ENCODE measurements at places on chromosomes 2 and 18.

GRCh38 chr18:34223893-34224422 lies 755 bp downstream of the NOL4 start:
- no peak for DNase-seq

- DNase-seq: no peak
Observed at GRCh38 chr2:205731583-205731981, 49.3 kb downstream of the NRP2 start.

GRCh38 chr18:68256418-68257067 lies 458.4 kb downstream of the TMX3 start:
- DNase-seq: no peak

DNA sequence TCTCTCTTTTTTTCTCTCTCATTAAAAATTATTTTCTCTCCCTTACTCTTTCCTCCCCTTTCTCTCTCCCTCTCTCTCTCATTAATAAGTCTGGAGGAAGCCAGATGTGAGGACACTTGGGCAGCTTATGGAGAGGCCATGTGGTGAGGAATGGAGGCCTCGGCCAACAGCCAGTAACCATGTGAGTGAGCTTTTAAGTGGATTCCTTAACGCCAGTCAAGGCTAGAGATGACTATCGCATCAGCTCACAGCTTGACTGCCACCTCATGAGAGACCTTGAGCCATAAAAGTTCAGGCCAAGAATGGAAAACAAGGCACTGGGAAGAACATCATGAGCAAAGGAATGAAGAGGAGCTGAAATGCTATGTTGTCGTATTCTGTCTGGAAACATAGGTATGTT lies 39.1 kb downstream of the ETAA1 start:
- no peak for DNase-seq

- DNase-seq: no peak
Observed at GRCh38 chr2:160646684-160647444, 153.3 kb upstream of the RBMS1 start.

DNA sequence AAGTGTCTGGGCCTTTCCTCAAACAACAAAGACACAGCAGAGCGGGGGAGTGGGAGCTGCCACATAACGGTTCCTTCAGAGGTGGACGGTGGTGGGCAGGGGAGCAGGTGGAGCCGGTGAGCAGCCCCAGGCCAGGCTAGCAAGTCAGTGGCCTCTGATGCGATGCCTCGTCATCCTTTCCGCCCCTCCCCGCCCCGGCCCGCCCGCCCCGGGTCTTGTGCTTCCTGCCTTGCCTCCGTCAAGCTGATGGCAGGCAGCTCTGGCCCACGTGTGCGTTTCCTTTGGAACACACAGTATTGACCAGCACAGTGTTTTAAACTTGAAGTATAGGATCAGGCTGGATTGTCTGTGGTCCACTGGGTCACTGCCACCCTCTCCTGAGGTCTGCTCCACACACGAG lies 38.9 kb downstream of the PIEZO2 start:
- no peak for DNase-seq

GRCh38 chr2:20509770-20510490 lies 63.1 kb downstream of the RHOB start:
- DNase-seq: no peak

GRCh38 chr2:46950314-46950713 lies 34.7 kb upstream of the MCFD2 start:
- no peak for DNase-seq

- DNase-seq: no peak
Observed at GRCh38 chr2:216350214-216350791, 22.0 kb downstream of the MARCHF4 start.

GRCh38 chr2:128601298-128602037 lies 282.8 kb upstream of the HS6ST1 start:
- no peak for DNase-seq

- no peak for DNase-seq
Observed at GRCh38 chr2:84830095-84830494, 50.8 kb downstream of the TRABD2A start.

GRCh38 chr2:219384859-219385258 lies 2.9 kb downstream of the DNPEP start:
- DNase-seq: no peak

DNA sequence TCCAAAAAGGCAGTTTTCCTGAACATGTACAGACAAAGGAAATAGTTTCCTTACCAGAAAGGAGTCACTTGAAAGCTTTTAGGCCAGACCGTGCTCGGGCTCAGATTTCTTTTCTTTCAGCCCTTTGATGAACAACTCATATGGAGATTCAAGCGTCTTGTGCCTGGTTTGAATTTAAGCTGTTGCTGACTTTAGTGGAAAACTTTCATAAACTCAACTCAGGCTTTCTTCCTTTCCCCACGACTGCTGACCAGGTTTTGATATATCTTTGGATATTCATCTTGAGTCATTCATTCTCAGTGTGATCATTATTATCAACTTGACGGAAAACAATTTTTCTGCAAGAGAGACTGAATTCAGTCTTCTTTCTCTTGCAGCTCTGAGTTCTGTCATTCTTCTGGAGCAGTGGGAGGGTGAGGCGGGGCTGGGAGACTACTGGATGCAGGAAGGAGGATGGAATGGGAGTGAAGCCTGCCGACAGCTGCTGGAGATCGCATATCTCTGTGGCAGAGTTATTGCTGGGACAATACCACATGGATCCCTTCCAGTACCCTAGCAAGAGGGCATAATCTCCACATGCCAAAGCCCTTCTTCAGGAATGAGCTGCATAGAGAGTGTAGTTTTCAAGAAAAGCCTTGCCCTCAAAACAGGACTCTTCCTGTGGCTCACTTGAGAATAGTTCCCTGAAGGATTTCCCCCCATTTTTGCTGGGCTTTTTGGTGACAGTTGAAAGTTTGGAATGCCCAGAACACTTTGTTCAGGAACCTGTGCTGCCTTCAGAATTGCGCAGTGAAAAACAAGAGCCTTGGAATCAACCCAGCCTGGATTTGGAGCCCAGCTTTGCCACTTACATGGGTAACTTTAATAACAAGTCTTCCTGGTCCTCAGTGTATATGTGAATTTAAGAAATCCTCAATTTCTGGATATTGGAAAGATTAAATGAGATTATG lies 364.4 kb downstream of the ZNF521 start:
- no peak for DNase-seq

DNA sequence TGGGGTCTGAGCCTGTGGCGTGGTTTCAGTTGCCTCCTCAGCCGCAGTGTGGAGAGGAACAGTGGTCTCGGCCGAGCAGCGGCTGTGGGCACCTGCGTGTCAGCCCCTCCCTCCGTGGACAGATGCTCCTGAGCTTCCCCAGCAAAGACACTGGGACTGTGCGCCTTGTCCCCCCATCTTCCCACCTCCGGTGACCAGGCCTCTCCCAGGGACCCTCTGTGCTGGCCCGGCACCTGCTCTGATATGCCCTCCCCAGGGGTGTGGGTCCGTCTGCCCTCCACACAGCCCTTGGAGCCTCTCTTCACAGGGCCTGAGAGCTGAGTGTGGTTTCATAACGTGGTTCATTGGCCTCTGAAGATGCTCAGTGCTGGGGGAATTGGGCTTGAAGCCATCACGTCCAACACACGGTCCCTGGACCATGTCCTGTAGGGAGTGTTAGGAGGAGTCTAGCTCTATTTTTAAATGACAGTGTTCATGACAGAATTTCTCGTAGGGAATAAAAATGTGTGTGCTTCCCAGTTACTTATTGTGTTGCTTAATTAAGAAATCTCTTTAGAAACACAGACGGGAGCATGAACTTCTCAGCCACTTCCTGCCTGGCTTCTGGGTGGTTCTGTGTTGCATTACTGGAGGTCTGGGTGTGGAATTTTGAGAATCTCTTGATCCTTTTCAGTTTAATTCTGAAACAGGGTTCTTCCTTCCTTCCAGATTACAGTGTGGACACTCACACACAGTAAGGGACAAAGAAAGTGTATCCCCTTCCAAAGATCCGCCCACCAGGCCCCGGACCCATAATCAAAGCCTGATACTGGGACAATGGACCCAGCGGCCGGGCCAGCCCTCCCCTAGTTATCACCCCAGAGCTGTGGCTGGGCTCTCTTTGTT lies 110.7 kb downstream of the NFATC1 start:
- DNase-seq: no peak

GRCh38 chr2:10221976-10222870 lies 80.5 kb upstream of the HPCAL1 start:
- DNase-seq: no peak

DNA sequence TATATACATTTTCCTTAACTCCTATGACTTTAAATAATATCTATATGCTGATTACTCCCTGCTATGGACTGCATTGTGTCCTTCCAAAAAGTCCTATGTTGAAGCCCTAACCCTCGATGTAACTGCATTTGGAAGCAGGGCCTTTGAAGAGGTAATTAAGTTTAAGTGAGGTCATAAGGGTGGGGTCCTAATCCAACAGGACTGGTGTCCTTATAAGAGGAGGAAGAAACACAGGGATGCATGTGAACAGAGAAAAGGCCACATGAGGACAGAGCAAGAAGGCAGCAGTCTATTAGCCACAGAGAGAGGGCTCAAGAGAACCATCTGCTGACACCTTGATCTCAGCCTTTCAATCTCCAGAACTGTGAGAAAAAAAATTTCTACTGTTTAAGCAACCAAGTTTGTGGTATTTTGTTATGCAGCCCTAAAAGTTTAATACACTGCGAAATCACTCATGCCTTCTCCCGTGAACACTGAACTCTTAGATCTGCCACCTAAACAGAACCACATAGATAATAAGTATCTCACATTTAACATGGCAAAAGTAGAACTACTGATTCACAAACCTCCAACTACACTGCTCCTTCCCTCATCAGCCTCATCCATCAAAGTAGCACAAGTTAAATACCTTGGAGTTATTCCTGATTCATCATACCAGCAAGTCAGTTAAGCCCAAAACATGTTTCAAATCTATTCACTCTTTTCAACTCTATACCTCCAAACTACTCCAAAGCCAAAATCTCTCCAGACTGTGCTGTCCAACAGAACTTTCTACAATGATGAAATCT lies 65.4 kb downstream of the HIBCH start:
- no peak for DNase-seq

- no peak for DNase-seq
Observed at GRCh38 chr18:65938592-65939372, 188.0 kb downstream of the CDH7 start.

- DNase-seq: no peak
Observed at GRCh38 chr2:1745171-1746023, 1.1 kb upstream of the PXDN start.

- DNase-seq: no peak
Observed at GRCh38 chr2:54047091-54047490, 68.3 kb upstream of the ACYP2 start.

DNA sequence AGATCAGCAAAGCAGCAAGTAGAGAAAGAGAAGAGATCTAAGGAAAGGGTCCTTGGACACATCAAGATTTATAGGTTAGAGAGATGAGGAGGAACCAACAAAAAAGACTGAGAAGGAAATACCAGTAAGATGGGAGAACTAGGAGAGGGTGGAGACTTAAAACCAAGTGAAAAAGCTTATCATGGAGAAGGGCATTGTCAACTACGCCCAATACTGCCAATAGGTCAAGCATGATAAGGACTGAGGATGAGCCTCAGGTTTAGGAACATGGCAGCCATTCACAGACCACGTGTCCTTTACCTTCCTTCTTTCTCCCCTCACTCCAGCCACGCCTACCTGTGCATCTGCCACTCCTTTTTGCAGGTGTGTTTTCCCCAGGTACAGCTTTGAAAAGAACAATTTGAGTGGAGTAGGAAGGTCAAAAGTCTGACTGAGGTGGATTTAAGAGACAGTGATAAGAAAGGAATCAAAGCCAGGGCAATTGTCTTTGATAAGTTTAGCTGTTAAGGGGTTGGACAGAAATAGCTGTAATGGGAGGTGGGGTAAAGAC lies 238.7 kb downstream of the STK39 start:
- no peak for DNase-seq

- DNase-seq: no peak
Observed at GRCh38 chr18:28359176-28359575, 182.2 kb upstream of the CDH2 start.

- no peak for DNase-seq
Observed at GRCh38 chr2:16948053-16948452, 282.4 kb upstream of the CYRIA start.

DNA sequence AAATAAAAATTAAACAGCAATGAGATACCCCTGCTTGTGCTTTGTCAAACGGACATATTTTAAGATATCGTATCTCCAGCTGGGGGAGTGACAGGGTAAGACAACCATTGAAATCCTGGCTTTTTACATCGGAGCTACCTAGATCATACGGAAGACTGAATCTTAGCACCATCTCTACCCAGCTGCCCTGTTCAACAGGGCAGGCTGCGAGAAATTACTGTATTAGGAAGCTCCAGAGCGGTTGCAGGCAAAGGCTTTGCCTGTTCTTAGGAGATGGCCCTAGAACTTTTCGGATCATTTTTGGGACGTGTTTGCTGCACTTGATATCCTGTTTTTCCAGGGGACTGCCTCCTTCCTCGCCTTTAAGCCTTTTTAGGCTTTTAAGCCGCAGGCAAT lies 2.0 kb upstream of the PRKCE start:
- DNase-seq: no peak

DNA sequence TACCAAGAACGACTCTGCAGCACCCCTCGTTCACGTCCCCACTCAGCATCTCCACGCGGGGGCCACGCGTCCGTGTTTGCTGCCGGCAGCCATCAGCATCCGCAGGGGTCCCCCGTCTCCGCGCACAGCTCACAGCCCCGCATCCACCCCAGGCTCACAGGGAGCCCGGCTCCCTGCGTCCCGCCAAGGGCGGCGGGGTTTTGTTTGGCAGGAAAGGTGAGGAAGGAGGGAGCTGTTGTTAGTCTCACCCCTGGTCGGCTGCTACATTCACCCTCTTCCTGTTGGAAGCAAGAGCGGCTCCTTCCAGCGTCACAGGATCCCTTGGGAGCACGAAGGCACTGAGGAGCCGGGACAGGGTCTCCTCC lies 131.0 kb upstream of the CTDP1 start:
- DNase-seq: no peak

DNA sequence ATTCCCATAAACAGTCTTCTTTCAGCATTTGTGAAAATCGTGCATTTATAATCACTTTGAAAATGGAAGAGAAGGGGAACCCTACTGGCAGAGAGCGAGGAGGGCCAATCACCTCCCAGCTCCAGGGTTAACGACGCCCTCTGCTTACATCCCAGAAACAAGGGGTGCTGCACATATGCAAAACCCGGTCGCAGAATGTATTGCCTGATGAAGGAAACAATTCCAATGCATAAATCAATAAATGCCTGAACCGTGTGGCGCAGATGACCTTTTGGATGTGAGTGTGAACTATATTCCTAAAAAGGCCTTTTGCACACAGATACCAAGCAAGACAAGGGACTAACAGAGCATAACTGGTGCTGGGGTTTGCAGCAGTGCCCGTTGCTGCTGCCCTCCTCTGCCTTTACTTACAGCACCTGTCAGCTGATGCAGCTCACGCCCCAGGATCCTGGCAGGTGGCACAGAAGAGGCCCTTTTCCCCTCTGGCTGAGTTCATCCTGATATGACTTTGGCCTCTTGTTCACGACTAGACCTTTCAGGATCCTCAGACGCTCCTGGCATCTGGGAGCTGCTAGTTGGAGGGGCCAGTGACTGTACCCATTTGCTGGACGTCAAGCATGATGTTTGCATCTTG lies 67.8 kb downstream of the MYT1L start:
- no peak for DNase-seq

- no peak for DNase-seq
Observed at GRCh38 chr2:96075199-96075771, 40.6 kb upstream of the GPAT2 start.

- no peak for DNase-seq
Observed at GRCh38 chr2:6639929-6640620, 225.6 kb downstream of the CMPK2 start.

Data from stimulated activated CD8-positive, alpha-beta memory T cell treated with anti-CD3 and anti-CD28 coated beads, Interleukin-4, amount 100 ng/mL, for 1 hour (primary cell).